Thymus (tissue), 14 donors: ENCODE measurements at places on chromosomes 16 and 17. TPM values are rescaled to one million over a fixed set of nuclear protein-coding genes. Genes with fewer than 3 reads are reported as not detected.

The EFNB3 gene
- total RNA-seq: 0.52 TPM

The CTRL gene
- 0.61 TPM for total RNA-seq

The CIITA gene
- 16.7 TPM for total RNA-seq

The SKAP1 gene
- 28.8 TPM for total RNA-seq
